ENCODE measurements at places on chromosomes 11 and 22.

- no peak for DNase-seq
Measured at GRCh38 chr11:44711113-44711786, 15.5 kb upstream of the TSPAN18 start.

GRCh38 chr11:13920756-13921155, 41.8 kb upstream of the SPON1 start:
- DNase-seq, result peak; percentile 53

- no peak for DNase-seq
Measured at GRCh38 chr22:49011379-49011768, 816.3 kb downstream of the BRD1 start.

DNA sequence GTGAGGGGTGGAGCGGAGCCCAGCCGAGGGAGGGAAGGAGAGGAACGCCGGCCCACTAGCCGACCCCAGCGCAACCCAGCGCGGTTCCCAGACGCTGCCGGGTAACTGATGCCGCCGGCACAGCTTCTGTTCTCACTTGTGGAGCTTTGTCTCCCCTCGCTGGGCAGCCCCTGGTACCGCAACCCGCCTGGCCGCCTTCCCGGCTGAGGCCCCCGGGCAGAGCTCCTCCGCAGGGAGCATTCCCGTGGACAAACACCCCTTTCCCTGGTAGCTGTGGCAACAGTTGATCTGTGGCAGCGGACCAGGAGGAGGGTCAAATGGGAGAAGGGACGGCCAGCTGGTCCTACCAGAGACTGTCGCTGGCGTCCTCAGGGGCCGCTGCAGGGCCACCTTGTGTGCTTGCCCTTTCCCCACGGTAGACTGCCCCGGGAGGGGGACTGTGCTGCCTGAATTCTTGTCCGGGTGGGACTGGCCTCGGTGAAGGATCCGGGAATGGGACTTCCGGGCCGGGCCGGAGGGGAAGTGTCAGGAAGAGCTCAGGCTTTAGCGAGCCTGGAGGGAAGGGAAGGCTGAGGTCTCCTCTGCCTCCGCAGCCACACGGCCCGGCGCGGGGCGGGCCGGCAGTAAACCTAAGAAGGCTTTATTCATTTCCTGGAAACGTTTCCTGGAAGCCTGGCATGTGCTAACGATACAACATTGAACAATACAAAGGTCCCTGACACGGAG, 468.0 kb downstream of the OPCML start:
- no peak for DNase-seq

DNA sequence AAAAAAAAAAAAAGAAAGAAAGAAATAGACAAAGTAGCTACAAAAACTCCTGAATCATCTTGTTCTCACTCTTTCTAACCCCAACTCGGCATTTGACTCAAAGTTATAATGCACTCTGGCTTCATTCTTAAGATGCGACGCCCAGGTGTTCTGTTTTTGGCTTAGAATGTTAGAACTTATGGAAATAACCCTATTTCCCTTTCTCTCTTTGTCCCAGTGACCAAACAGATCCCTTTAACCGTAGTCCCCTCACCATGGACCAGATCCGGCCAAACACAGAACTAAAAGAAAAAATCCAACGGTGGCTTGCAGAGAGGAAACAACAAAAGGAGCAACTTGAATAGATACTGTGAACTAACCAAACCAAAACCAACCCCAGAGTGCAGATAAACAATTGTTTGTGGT, 5.3 kb upstream of the ATP5MG start:
- DNase-seq, result no peak

GRCh38 chr22:33049119-33049729, 9.0 kb downstream of the SYN3 start:
- DNase-seq, result peak; percentile 76

- DNase-seq, result no peak
Measured at GRCh38 chr11:89327885-89328284, 150.2 kb downstream of the TYR start.

DNA sequence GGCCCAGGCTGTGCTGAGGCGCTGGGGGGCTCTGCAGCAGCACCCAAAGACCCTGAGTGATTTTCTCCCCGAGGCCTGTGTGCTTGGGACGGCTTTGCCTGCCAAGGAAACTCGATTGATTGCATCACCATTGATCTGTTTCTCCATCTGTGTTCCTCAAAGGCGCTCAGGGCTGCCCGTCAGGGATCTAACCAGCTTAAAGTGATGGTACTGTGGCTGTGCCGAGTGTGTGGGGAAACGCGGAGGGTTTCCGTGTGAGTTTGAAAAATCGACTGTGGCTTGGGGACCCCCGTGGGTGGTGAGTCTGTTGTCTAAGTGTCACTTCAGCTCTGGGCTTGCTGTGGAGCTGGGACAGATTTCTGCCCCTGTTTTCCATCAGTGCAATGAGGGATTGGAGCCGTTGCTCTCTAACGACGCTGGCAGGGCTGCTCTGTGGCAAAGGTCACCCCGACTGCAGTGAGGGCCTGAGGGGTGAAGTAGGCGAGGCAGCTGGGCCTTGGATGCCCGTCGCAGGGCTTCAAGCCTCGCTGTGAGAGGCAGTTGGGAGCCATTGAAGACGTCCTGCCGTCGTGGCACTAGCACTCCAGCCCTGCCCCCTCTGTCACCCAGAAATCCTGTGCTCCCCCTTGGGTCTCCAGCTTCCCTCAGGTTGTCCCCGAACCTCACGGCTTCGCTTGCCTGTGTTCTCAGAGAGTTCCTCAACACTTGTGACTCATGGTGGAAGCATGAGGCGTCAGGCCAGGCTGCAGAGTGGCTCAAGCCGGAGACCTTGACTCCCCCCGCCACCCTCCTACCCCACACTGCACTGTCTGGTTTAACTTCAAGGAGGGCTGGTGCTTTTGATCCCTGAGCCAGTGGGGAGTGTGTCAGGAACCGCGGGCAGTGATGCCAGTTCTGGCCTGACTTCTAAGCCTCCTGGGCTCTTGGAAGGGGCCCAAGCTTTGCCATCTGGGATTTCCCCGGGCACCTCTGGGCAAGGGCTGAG, 21.8 kb downstream of the CACNA1I start:
- DNase-seq, result no peak

- no peak for DNase-seq
Measured at GRCh38 chr11:3231550-3231850, 717 bp downstream of the MRGPRE start.

- no peak for DNase-seq
Measured at GRCh38 chr11:122874991-122875390, 7.6 kb upstream of the JHY start.

DNA sequence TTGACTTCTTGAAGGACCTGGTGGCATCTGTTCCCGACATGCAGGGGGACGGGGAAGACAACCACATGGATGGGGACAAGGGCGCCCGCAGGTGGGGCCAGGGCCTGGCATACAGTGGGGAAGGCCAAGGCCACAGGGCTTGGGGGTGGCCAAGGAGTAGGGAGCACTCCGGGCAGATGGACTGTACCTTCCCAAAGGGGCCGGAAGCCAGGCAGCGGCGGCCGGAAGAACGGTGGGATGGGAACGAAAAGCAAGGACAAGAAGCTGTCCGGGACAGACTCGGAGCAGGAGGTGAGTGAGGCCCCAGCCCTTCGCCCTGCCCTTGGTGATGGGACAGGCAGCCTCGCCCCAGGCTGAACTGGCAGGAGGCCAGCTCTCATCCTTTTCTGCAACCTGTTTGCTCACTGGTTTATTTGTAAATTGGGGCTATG, 1.2 kb downstream of the DRAP1 start:
- DNase-seq, result no peak

Measured in inflammatory macrophage (primary cell).